ENCODE measurements at places on chromosomes 2 and 18.

DNA sequence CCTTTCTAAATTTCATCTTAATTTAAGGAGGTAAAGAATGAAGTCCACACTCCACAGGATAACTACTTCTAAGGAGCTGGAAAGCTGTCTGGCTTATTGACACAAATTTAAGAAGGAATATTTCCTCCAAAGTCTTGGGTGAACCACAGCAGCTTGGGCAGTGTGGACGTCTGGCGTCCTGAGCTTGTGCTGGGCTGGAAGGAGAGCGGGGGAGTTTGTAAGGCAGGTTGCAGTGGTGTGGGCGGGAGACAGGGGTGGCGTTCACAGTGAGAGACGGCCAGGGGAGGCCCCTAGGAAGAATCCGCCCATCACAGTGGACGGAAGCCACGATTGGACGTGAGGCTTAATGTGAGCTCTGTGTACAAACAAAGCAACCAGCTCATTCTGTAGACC is 25.7 kb downstream of the ADI1 start:
- DNase-seq, result no peak

GRCh38 chr2:178891265-178891958 is 84.2 kb upstream of the TTN start:
- peak; percentile 57 for DNase-seq

- no peak for DNase-seq
Observed at GRCh38 chr18:27583466-27583865, 398.4 kb upstream of the CHST9 start.

- DNase-seq, result peak; percentile 24
Observed at GRCh38 chr2:171923206-171923605, 945 bp downstream of the HAT1 start.

DNA sequence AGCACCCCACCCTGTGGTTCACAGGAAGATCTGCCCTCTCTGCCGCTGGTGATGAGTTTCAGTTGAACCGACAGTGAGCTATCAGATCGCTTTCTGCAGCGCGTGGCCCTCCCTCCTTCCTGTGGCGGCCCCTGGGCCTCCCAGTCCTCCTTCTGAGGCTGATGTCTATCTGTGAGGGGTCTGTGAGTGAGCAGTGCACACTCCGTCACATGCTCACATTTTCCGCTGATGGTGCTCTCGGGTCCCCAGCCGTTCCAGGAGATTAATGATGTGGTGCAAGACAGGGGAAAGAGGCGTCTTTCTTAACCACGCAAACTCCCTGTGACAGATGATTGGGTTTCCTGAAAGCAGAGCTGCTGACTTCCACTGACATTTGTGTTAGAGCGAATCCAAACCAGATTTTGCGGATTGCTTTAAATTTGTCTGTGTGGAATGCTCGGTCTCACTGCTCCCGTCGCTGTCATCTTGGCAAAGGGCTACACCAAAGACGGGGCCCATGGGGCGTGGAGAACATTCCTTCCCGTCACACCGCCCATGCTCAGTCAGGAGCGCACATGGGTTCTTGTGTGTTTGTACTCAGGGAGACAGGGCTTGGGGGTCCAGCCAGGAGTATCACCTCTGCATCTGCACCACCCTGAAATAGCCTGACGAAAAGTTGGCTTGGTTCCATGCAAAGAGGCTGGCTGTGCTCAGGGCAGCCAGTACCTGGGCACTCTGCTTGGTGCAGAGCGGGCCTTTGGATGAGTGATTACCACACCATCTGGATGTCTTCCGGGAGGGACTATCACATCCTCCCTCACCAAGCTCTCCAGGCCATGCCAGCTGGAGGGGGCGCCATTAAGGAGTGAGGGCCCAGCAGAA is 154.7 kb upstream of the HS6ST1 start:
- DNase-seq, result peak; percentile 98

DNA sequence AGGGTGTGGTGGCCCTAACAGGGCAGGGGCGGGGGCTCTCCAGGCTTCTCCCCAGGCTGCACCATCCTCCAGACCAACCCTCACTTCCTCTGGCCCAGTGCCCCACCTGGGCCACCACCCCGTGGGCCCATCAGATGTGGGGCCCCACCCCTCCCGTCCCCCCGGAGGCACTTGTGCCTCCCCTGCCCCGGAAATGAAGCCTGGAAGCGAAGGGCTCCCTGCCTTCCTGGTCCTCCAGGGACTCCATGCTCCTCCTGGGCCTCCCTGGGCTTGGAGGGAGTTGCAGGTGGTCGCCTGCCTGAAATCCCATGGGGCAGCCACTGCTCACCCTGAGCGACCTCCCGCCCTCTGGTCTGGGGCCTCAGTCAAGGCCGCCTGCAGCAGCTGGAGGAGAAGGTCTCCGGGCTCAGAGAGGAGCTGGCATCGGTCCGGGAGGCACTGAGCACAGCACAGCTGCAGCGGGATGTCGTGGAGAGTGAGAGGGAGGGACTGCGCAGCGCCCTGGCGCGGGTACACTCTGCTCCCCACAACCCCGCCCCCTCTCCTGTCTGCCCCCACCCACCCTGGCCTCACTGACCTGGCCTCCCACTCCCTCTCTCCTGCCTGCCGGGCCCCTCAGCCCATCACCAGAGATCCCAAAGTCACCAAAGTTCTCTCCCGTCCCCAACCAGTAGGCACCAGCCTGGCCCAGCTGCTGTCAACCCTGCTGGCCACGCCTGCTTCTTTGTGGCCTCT is 28.0 kb downstream of the CROCC2 start:
- DNase-seq, result no peak

GRCh38 chr2:237623428-237624403 is 3.7 kb upstream of the LRRFIP1 start:
- no peak for DNase-seq

DNA sequence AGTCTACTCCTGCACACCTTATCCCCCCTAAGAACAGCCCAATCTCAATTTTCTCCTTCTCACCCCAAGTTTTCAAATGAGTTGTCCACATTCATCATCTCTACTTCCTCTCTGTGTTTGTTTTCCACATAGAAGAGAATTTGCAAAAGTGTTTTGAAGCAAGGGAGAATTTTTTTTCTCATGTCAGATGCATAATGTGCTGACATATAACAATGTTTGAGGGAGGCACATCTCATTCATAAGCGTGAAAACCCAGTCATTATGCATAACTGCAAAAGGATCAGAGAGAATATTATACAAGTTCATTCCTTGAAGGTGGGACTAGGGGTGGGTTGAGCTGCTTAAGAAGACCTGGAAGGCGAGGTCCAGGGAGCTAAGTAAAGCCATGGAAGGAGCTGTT is 80.8 kb upstream of the SLC1A4 start:
- no peak for DNase-seq

Data from hematopoietic multipotent progenitor cell treated with erythropoietin and hydrocortisone succinate and interleukin-3 and kit ligand, for 8 days (in vitro differentiated cells).